Kasumi-1 (cell line): ENCODE measurements at places on chromosomes 3 and 15.

- DNase-seq = no peak
These were observed 451 bp downstream of the CCR5AS start for GRCh38 chr3:46406443-46406787.

- DNase-seq = no peak
These were observed 1351.5 kb downstream of the ZPLD1 start for GRCh38 chr3:103786296-103786695.

DNA sequence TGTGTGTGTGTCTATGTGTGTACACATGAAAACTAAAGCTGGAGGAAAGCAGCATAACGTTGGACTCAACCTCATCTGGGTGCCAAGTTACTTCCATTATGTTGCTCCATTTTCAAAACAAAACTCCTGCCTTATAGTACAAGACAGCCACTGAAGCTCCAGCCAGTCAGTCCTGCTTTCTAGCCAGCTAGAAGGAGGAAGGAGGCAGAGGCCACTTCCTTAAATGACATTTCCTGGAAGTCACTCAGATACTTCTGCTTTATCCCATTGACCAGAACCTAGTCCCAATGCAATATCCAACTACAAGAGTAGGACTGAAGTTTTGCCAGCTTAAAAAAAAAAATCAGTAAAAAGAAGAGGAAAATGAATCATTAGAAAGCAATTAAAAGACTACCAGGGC lies 31.7 kb downstream of the CADPS start:
- DNase-seq = peak; percentile 8

DNA sequence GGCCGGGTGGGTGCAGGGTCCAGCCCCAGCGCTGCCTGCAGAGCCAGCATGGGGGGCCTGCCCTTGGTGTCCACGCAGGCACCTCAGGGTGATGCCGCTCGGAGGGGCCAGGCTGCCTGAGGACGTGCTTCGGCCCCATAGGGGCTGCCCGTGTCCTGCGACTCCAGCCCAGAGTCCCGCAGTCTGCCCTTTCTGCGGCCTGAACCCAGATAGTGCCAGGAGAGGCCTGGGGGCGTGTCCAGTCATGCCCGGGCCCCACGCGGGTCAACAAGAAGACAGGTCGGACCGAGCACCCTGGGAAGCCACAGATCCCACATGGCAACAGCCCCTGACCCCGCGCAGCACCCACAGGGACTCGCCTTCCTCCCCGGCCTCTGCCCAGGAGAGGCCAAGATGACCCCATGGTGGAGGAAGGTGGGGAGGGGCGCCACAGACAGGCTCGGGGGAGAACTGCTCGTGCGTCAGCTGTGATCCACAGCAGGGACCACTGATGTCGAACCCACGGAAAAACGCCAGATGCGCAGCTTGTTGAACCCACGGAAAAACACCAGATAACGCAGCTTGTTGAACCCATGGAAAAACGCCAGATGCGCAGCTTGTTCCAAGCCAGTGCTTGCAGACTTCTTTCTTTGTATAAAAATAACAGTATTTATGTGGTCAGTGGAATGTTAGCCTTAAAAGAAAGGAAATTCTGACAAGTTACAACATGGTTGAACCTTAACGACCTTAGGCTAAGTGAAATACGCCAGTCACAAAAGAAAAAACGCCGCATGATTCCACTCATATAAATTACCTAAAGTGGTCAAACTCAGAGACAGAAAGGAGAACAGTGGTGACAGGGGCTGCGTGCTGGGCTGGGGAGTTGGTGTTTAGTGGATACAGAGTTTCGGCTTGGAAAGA lies 28.5 kb downstream of the CYFIP1 start:
- DNase-seq = no peak

DNA sequence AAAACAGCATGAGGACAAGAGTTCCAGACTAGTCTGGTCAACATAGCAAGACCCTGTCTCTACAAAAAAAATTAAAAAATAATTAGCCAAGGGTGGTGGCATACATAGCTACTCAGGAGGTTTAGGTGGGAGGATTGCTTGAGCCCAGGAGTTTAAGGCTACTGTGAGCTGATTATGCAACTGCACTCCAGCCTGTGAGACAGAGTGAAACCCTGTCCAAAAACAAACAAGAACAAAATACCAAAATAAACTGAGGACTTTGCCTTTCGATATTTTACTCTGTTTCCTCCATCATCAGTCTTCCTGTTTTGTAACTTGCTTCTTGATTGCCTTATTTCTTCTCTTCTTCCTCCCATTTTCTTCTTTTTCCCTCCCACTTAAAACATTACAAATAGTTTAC lies 504.4 kb downstream of the ROBO1 start:
- no peak for DNase-seq

GRCh38 chr15:65796610-65797078 lies 4.6 kb upstream of the DENND4A start:
- DNase-seq = peak; percentile 22

DNA sequence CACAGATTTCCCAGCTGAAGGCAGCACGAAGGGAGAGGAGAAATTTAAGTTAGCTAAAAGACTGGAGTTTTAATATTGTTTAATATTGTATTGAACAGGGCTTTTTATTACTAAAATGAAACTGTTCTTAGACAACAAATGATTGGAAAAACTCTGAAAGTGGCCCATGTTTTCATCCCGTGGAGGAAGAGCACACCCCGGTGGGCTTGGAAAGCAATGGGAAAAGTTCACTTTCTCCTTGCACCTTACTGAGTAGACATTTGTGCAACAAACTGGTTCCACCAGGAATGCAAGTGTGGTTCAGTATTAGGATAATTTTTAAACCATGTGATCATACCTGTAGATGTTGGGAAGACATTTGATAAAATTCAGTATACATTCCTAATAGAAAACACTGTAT lies 8.2 kb upstream of the ESYT3 start:
- DNase-seq = peak; percentile 35

DNA sequence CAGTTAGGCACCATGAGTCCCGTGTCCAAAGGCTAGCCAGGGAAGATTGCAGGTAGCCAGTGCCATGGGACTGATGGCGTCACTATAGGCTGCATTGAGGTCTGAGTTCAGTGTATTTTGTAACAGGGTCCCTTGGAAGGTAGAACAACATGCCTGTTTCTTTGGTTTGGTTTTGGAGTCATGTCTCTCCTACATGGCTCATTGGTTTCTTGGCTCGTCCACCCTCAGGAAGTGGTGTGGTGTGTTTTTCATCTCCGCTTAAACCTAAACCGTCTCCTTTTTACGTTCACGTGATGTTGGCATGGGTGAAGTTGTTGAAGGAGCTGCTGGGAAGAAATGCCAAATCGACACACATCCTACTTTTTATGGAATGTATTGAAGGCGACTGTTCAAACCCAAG lies 71.6 kb downstream of the FLNB start:
- no peak for DNase-seq

- DNase-seq = no peak
These were observed 10.7 kb upstream of the PAQR5 start for GRCh38 chr15:69288011-69288410.
